Stimulated activated CD4-positive, alpha-beta T cell treated with anti-CD3 and anti-CD28 coated beads, Interleukin-2, amount 100 ng/mL, for 48 hours (primary cell): ENCODE measurements at places on chromosomes 5 and 9.

DNA sequence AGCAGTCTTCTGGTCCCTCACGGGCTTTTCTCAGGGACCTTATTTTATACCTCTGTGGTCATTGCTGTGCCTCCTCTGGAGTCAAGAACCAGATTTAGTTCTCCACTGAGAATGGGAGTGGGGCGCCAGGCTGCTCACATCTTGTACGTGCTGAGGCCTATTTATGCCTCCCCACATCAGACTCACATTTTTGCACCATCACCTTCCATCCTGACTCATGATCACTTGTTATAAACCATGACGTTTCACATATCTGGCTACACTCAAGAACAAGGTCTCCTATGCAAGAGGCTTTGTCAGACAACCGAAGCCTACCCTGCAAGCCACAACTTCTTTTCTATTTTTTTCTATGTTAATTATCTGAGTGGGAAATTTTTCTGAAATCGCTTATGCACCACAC lies 10.7 kb downstream of the PRUNE2 start:
- no peak for DNase-seq

DNA sequence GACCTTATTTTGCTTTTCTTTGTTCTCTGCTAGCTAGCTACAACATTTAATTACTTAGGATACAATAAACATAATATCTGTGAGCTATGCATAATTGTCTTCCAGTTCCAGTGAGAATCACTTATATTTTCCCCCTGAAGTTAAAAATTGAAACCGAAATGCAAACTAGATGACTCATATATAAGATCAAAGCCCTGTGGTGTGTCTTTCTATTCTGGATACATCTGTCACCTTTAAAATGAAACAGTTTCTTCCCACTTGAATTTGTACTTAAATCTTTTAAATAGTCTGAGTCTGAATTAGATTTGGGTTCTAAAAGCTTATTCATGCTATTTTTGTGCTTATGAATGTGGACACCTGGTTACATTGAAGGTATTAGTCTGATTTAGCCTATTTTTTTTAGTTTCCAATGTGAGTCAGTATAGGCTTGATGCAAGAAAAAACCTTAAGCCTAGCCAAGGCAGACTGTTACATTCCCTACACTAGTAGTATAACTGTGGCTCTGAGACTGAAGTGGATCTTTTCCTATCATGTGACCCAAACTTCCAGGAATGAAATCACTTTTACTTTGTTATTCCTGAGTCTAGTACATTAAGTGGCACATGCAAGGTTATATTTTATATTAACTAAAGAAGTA lies 703.5 kb upstream of the RGMB start:
- no peak for DNase-seq

DNA sequence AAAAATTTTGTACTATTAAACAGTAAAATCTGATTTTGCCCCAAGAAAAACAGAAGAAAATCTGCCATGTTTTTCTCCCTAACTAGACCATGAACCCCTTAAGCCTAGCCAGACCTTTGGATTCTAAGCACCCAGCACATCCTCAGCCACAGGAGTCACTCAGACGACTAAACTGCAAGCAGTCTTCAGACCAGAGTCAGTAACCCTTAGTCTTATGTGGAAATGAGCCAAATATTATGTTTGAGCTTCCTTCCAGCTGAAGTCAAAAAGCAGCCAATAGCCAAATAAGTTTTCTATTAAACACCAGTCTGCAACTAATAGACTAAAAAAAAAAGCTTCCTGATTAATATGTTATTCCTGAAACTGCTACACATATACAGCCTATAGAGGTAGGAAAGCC lies 47.4 kb downstream of the GOLPH3 start:
- no peak for DNase-seq

DNA sequence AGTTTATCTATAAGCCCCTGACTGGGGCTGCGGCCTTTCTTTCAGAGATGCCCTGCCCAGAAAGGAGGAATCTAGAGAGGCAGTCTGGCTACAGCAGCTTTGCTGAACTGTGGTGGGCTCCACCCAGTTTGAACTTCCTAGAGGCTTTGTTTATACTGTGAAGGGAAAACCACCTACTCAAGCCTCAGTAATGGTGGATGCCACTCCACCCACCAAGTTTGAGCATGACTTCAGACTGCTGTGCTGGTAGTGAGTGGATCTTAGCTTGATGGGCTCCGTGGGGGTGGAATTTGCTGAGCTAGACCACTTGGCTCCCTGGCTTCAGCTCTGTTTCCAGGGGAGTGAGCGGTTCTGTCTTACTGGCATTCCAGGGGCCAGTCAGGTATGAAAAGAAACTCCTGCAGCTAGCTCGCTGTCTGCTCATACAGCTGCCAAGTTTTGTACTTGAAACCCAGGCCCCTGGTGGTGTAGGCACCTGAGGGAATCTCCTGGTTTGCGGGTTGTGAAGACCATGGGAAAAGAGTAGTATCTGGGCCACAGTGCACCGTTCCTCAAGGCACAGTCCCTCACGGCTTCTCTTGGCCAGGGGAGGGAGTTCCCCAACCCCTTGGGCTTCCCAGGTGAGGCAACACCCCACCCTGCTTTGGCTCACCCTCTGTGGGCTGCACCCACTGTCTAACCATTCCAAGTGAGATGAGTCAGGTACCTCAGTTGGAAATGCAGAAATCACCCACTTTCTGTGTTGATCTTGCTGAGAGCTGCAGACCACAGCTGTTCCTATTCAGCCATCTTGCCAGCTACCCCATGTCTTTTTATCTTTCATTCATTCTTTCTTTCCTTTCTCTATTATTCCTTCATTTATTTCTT lies 211.8 kb upstream of the C9orf72 start:
- DNase-seq, result no peak

DNA sequence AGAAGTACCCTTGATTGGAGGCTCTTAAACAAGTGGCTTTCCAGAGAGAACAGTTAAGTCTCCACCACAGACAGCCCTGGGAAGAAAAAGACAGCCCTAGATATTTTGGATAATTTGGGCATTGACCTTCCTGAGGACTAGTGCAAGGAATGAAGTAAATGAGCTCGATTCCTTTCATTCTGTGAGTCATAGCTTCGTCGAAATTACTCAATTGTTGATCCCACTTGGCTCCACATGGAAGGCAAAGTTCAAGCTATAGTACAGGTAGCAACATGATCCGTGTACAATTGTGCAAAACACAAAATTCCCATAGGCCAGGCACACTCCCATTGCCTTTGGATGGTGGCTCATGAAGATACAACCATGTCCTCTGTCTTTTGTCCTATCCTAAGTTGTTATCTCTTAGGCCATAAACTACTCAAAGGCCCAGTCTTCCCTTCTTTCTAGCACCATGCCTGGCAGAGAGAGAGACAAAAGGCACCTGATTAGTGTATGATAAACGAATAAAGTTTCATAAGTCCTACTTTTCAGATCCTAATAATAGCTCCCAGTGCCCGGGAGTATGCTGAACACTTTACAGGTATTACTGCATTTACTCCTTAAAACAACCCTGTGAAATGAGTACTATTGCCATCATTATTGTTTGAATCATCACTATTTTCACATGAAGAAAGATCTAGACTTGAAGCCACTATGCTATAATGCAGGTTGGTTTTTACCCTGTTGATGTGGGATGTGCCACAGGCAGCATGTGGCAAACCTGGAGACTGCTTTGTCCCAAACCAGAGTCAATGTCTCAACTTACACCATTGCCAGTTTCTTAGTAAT lies 116.7 kb upstream of the RANBP3L start:
- DNase-seq, result no peak

- DNase-seq, result no peak
Measured at GRCh38 chr5:324736-325612, 3.5 kb downstream of the AHRR start.
